ENCODE measurements at places on chromosomes 4 and X.

DNA sequence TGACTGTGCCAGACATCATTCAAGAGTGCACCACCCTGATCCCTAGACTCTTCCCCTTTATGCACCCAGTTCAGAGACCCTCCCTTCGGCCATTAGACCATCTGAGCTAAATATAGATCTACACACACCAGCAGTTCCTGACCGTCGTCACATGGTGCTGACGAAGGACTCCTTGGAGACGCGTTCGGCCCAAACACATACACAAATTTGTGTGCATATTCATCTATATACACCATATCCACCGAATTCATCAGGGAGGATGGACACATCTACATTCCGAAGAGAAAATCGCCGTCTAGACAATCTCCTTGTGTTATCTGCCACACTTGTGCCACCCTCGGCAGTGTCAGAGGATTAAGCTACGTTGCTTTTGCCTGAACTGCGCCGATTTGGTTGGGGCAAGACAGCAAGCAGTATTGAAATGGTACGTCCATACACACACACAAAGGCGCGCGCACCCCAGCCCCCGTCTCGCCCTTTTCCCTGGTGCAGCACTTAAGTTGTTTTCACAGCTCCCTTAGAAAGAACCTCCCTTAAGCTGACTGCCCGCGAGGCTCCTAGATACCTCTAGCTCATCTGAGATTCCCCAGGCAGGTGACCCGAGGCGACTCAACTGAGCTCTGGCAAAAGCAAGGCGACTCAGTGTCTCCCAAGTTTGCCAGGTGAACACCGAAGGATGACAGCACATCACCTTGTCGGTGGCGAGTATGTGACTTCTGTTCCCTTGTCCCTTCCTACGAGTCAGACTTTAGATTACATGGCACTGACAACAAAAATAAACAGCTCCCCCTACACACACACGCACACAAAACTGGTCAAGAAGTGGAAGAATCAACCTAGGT, 1.0 kb downstream of the RASGEF1B start:
- DNase-seq = peak; percentile 37

DNA sequence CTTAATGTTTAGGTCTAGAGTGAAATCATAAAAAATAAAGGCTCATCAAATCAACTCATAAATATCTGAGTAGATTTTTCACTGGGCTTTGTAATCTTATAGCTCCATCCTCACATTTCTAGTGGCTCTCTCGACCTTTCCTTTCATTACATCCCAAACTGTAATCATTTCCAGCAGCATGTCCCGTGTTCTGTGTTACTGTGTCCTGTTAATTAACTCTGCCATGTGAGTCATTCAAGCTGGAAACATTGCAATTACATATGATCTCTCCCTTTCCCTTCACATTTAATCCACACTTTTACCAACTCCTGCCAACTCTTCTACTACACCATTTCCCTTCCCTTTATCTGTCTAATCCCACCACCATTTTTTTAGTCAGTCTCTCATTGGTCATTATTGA, 75.5 kb downstream of the UGT8 start:
- DNase-seq = no peak

DNA sequence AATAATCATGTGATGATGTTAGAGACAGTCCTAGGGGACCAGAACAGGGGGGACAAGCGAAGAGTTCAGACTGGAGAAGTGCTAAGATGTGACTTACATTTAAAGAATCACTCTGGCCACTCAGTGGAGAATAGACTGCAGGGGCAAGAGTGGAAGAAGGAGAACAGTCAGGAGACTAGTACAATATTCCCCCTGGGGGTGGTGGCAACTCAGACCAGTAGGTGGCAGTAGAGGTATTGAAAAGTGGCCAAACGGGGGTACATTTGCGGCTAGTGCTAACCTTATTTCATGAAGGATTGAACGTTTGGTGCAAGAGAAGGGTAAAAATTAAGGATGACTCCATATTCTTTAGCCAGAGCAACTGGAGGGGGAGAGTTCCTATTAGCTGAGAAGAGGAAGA, 2.7 kb upstream of the BMX start:
- peak; percentile 39 for DNase-seq

DNA sequence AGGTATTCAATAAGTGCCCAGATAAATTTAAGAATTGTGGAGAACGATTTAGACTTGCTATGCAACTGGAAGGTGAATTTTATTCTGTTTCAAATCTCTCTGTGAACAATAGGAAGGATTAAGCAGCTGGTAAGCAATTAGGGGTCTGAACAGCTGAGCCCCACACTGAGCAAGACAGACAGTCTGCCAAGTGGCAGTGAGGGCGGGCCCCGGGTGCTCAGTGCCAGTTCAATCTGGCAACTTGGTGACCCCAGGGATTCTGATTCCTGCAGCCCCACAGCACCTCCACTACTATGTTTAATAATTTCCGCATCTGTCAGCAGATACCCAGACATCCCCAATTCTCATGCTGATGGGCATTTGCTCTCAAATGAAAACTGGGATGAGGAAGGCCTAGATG, 317.3 kb downstream of the PPP1R2C start:
- DNase-seq = no peak

DNA sequence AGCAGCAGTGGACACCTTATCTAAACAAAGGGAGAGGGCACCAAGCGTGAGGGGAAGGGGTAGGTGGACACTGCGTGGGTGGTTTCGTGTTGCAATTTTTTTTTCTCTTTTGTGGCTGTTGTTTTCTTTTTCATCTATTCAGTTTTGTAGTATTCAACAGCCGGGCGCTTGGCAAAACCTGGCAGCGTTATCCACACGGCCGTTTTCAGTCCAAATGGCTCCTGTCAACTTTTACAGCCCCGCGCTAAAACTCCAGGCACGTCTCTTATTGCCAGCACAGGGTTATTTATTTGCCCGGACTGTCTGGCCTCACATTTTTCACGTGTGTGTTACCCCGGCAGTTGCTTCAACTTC, 192.2 kb downstream of the BCOR start:
- DNase-seq = no peak

DNA sequence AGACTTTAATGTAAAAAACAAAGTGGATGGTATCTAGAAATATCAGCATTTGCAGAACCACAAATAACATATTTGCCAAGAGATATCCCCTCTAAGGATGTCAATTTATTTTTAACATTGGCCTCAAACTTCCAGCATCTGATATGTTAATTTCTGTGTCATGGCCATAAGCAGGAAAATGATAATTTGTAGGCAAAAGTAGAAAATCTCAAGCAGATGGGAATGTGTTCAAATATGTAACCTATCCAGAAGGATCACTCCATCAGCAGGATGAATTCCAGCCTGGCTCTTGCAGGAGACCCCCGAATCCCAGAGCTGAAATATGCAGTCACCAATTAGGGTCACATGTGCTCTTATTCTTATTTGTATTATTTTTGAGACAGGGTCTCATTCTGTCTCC, 55.4 kb upstream of the PRKX start:
- DNase-seq = no peak

DNA sequence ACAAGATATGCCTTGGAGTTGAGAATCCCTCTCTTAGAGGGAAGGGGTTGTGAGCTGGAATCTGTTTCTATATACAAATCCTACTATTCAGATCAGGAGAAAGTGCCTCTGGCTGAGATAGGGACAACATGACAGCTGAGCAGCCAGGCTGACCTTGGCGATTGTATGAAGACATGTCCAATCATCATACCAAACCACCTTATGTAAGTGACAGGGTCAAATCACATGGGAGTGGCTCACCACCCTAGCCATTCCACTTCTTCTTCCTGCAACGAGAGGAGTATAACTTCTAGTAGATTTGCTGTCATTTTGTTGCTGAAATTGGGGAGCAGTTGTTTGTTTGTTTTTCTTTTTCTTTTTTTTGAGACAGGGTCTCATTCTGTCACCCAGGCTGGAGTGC, 48.3 kb upstream of the TMEM150C start:
- DNase-seq = no peak

- no peak for DNase-seq
These were observed 189.9 kb downstream of the BMPR1B start for GRCh38 chr4:94947681-94948108.

GRCh38 chr4:74439952-74440351, 5.0 kb upstream of the AREG start:
- DNase-seq = no peak

DNA sequence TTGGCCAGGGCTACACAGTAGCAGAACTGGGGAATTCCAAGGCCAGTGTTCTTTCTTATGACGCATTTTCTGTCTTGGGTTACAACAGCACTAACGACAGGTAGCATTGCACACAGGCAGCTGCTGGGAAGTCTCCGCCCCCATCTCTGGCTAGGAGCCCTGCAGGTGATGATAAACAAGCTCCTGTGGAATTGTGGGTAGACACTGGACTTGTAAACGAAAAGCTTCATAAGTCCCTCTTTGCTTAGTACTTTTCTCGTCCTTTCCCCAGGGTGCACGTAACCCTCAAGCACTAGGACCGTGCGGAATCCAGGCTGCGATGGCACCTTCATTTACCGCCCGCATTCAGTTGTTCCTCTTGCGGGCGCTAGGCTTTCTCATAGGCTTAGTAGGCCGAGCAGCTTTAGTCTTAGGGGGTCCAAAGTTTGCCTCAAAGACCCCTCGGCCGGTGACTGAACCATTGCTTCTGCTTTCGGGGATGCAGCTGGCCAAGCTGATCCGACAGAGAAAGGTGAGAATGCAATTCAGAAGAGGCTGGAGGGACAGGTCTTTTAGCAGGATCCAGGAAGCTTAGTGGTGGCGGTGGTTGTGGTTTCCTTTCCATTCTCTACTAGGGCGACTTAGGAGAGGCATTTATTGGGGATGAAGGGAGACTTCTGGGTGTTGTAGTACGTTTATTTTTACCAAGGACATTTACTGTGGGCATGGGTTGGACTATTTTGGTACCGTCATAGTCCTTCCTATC, at the start of gene FAAH2:
Gene FAAH2 (plus strand): TSS at position 200 of the 745 bp plus-strand sequence. CDS start 120 bp downstream, at position 320.
- peak; percentile 61 for DNase-seq

- DNase-seq = no peak
These were observed 31.4 kb upstream of the SLC25A31 start for GRCh38 chr4:127698789-127699200.

All from stimulated activated CD4-positive, alpha-beta T cell treated with anti-CD3 and anti-CD28 coated beads, Interleukin-4, amount 100 ng/mL, for 1 hour (primary cell).